Inflammatory macrophage treated with lipopolysaccharide for 1 hour (primary cell): ENCODE measurements at places on chromosomes 5 and 9.

DNA sequence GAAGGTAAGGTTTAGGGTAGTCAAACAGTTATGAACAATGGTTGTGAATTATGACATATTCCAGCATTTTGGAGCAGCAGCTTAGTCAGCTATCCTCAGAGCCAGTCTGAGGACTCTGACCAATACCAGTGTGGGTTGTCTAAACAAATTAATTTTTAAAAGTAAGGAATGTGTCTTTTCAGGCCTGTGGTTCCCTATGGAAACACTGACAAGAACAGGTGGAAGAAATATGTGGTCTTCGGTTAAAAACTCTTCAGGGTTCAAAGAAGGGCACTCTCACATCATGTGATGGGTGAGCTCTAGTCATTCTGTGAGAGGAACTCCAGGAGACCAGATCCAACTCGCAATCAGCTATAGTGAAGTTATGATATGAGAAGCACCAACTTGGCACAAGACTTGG lies 33.5 kb upstream of the ALDOB start:
- no peak for DNase-seq

DNA sequence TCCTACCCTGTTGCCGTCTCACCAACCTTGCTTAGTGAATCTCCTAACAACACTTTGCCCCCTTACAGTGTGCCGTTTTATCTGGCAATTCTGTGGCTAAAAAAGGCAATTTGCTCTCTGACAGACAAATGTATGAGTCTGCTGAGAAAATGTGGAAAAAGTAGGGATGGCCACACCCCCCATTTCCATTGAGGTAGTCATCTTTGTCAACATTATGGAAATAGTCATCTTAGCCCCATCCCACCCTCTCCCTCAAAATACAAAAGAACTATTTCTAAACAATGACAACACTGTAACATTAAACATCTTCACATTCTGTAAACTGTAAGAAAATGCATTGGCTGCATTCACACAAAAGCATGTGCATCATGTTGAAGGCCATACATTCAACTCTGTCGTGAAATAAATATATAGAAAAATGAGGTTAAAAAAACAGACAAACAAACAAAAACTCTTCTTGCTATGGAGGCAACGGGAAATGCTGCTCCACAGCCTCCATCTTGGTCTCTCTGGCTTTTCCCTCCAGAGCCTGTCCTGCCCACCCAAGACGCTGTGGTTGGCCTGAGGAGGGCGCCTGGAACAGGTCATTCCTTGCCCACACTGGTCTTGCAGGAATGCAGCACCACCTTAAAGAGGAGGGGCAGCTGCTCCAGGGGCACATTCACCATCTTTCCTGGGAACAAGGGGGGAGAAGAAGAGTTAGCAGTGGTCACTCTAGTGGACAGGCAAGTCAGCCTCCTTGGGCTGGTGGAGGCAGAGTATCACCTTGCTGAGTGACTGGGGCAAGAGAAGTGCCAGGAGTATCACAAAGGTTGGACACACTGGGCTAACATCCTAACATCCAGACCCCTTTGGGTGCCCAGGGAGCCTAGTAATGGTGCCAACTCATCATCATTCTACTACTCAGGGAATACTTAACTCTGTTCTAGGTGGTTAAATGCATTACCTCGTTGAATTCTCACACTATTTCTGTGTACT lies 15.2 kb upstream of the NR5A1 start:
- DNase-seq: no peak

- DNase-seq: no peak
Measured at GRCh38 chr5:179311581-179311980, 33.7 kb downstream of the ADAMTS2 start.

DNA sequence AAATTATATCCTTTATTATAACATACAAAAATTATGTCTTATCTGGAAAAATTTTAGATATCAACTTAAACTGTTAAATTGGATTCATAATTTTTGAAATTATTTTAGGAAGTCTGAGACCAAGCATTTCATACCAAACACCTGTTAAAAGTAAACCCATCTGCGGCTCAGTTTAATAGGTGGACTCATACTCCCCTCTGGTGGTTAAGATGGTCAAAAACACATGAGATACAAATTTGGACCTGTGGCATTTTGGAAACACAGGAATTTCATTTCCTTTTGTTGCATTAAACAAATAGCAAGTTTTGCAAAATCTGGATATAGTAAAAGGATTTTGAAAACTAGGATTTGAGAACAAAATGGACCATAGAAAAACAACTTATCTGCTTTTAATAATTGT lies 53.7 kb downstream of the RGMB start:
- peak; percentile 14 for DNase-seq

- DNase-seq: no peak
Measured at GRCh38 chr5:66333192-66333591, 189.1 kb downstream of the SREK1 start.

GRCh38 chr5:168393773-168394172 lies 92.5 kb upstream of the RARS1 start:
- DNase-seq: no peak
